HL-60 (cell line): ENCODE measurements at places on chromosomes 11 and 22.

DNA sequence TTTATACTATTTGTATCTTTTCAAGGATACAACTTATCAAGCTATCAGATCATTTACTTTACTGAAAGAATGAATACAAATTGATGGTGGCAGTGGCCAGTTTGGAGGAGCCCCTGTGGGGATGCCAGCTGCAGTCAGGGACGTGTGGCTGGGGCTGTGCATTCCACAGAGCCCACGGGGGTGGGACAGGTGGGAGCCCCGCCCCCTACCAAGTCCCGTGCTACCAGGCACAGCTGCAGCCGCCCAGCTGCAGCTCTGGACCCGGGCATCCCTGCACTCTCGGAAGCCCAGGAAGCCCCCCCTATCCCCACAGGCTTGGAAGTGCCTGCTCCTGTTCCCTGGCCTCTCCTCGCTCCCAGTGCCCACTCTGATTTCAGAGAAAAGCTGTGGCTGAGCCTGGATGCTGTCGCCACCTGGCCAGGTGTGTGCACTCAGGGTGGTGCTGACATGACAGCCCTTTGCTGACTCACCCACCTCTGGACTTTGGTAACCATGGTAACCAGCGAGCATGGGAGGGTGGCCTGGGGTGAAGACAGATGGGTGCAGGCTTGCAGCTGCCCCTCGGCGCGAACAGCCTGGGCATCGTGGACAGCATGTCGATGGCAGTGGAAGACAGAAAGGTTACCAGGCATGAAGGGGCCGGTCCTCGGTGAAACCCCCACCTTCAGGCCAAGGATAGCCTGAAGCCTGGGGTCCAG lies 138.1 kb downstream of the SBF2 start:
- DNase-seq, result no peak

- no peak for DNase-seq
These were observed 6.6 kb upstream of the CARD10 start for GRCh38 chr22:37525746-37526350.

DNA sequence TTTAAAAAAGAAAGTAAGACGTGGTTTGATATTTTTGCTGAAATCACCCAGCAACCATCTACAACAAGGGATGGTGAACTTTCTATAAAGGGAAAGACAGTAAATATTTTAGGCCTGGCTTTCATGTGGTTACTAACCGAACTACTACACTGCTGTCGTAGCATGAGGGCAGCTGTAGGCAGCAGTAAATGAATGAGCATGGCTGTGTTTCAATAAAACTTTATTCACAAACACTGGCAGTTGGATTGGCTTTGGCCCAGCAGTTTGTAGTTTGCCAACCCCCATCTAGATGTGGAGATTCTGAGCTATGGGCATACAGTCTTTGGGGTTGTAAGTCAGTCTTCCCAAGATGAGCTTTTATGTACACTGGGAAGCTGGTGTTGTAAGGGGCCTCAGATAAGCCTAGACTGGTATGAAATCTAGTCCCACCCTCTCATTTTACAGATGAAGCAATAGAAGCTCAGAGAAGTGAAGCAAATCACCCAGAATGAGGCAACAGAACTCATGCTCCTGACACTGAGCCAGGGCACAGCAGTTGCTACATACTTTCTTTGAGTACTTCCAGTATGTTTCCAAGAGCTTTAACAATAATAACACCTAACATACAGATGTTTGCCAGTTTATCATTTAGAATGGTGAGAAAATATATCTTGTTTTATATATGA lies 204.4 kb downstream of the ADAMTS15 start:
- peak; percentile 4 for DNase-seq

DNA sequence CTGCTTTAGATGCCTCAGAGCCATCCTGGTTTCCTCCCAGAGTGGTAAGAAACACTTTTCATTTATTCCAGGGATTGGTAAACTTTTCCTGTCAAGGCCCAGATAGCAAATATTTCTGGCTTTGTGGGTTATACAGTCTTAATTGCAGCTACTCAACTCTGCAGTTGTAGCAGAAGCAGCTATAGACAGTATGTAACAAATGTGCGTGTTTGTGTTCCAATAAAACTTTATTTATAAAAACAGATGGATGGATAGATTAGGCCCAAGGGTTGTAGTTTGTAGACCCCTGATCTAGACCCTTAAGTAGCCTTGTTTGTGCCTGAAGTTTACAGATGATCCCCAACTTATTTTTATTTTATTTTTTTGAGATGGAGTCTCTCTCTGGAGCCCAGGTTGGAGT lies 17.9 kb downstream of the NNMT start:
- DNase-seq, result no peak

DNA sequence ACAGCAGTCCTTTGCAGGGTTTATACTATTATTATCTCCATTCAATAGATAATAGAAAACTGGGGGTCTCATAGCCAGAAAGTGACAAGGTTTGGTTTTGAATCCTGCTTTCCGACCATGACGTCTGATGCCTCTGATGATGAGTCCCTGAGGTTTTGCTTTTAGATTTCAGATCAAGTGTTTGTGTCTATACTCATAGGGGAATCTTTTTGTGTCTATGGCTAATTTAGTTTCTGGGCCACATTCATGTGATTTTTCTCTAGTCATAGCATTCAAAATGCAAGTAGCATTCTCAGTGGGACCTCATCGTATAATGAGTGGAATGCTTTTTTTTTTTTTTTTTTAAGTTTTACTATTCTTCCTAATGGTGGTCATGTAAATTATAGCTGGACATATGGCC lies 72.9 kb downstream of the TNRC6B start:
- DNase-seq, result no peak

GRCh38 chr11:91698845-91699244 lies 525.8 kb upstream of the FAT3 start:
- DNase-seq, result no peak

DNA sequence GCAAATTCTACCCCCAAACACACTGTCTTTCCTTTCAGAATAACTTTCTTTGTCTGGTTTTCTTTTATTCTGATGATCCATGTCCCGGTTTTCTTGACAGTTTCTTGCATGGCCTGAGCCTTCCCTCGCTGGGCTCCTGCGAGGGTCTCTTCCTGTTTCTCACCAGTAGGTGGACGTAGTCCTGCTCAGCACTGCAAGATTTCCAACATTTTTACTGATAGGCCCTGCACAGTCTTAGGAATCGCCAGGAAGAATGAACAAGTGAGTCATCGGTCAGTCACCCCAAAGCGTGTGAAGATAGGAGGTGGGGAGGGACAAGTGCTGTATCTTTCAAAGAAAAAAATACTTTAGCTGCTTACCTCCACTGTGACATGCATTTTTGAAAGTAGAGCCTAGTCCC lies 16.9 kb upstream of the KIRREL3 start:
- DNase-seq, result no peak

DNA sequence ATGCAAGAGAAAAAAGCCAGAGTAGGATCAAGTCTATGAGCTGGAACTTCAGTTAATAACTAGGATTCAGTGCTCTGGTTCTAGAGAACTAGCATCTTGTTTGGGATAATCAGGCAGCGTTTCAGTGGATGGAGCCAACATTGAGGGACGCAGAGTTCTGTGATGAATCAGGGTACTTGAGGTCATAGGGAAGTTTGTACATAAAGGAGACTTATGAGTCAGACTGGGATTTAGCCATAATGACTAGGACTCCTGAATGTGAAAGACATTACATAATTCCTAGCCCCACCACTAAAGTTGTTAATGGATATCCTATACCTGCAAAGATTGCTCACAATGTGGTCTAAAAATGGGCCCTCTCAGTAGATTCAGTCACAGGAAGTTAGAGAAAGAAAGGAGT lies 6.8 kb downstream of the SLN start:
- no peak for DNase-seq

- DNase-seq, result no peak
These were observed 77.8 kb downstream of the C11orf91 start for GRCh38 chr11:33622806-33623205.

GRCh38 chr11:43955381-43956118 lies 13.1 kb downstream of the C11orf96 start:
- no peak for DNase-seq

GRCh38 chr11:118619444-118620197 lies 12.2 kb downstream of the PHLDB1 start:
- no peak for DNase-seq

- DNase-seq, result peak; percentile 80
These were observed 505 bp downstream of the NUDT22 start for GRCh38 chr11:64226507-64227051.

- DNase-seq, result no peak
These were observed 120.1 kb upstream of the LRRC4C start for GRCh38 chr11:41579546-41579945.
